ENCODE measurements at places on chromosomes 5 and 9.

DNA sequence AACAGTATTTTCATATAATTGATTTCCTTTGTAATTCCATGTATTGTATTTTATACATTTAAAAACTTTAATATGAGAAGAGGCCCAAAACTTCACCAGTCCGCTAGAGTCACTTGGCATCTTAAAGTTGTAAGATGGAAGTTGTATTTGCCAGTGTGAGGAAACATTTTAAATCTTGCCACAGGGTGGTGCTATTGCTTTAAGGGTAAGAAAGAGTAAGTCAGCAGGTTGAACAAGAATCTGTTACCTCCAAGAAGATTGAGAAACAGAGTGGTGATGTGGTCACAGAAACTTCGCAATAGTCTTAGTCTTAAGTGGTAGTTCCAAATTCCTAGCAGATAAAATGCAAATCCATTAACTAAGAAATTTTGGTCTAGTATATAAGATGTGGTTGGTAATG lies 39.8 kb upstream of the RANBP6 start:
- no peak for DNase-seq

DNA sequence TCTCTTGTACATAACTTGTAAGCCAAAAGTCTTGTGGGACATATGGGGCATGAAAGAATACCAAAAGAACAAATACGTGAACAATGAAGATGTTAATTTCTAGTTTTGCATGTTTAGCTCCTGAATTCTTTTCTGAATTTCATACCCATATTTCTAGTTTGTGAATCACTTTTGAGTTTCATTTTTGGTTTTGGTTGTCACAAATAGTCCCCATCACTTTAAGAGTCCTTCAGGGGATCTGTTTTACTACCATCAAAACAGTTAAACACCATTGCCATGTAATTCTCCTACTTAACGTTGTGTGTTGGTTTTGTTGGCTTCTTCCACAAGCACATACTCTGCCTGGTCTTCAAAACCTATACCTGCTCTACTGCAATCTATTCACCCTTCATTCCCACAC lies 27.0 kb downstream of the VCAN start:
- no peak for DNase-seq

GRCh38 chr5:143374496-143375217 lies 28.8 kb downstream of the NR3C1 start:
- no peak for DNase-seq

DNA sequence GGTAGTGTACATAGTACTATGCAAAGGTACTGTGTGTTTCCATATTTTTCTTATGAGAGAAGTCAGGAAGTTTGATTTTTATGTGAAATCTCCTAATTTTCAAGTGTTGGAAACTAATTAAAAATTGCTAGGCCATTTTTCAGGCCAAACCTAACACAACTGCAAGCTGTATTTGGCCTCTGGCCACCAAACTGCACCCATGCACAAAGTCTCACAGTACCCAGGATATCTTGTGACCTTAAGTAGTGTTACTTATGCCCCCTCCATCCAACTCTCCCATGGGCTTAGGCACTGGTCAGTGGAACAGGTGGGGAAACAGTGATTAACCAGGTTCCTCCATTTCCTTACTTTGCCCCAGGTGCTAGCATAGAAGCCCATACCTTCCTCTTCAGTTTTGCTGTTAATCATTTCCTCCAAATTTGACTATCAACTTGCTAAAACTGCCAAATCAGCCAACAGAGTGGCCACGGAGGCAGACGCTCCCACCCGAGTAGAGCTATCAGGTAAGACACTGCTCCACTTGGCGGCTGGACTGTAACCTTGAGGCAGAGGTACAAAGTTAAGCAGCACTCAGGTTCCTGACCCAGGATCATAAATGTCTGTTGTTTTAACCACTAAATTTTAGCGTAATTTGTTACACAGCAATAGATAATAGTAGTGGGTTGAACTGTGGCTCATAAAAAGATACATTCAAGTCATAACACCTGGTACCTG lies 19.5 kb upstream of the KIF27 start:
- DNase-seq: no peak

GRCh38 chr5:168057905-168058304 lies 233.5 kb upstream of the WWC1 start:
- no peak for DNase-seq

GRCh38 chr9:129102791-129103594 lies 7.6 kb downstream of the CRAT start:
- no peak for DNase-seq

DNA sequence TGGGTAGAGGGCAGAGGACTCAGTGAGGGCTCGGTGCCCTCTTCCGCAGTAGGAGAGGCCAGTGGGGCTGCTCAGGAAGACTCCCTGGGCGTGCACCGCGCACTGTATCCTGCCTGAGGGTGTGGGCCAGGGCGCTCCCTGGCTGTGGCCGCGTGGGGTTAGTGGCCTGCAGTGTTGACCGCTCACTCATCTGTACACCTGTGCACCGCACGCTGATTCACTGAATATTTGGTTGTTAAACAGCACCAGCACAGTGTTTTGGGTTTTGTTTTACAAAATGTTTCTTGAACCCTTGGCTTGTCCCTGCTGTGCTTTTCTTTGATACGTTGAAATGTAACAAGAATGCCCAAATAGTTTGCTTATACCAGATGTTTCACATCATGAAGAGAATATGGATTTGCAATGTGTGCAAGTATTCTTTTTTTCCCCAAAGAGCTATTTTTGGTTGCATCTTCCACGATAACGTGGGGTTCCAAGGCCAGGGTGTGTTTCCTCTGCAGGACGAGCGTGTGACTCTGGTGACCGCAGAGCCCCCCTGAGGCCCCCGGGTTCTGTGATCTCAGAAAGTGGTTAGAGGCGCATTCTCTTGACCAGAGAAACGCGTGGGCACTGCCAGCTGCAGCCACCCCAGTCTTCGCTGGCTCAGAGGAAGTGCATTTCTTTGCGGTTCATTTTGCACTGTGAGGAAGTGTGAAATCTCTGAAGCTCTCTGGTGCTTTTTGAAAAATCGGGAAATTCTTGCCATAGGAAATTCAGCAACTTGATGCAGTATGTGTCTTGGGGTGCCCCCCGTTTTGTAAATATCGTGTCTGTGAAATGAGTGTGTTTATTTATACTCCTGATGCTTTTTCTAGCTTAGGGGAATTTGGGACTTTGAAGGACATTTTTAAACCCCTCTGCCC lies 46.9 kb downstream of the AHRR start:
- no peak for DNase-seq

- DNase-seq: no peak
These were observed 195.1 kb downstream of the PCSK5 start for GRCh38 chr9:76085596-76085995.

- no peak for DNase-seq
These were observed 134.3 kb upstream of the MAP1B start for GRCh38 chr5:71972777-71973473.

- no peak for DNase-seq
These were observed 61.8 kb downstream of the GDA start for GRCh38 chr9:72211047-72211446.

- DNase-seq: no peak
These were observed 7.3 kb upstream of the CTSV start for GRCh38 chr9:97046228-97046627.

- no peak for DNase-seq
These were observed 2.5 kb downstream of the BRIX1 start for GRCh38 chr5:34918025-34918424.

- DNase-seq: no peak
These were observed 243.4 kb upstream of the RPS23 start for GRCh38 chr5:82521431-82522051.

DNA sequence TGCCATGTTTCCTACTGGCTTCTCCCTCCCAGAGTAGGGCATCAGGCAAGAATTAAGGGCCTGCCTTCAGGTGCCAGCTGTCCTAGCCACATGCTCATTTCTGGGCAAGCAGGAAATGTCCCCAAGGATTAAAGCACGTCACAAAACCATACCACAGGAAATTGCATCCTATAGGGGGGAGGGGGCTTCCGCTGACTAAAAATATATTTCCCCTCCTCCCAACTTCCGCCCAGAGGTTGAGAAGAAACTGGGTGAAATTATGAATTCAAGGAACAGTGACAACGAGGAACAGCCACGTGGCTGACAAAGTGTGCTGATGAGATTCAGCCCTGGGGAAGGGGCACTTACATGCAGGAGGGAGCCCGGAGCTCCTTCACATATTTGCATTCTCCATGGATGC lies 4.1 kb downstream of the HBEGF start:
- DNase-seq: no peak

GRCh38 chr5:142874540-142874939 lies 104.4 kb downstream of the ARHGAP26 start:
- DNase-seq: no peak

GRCh38 chr5:149745-150485 lies 41.4 kb upstream of the LRRC14B start:
- no peak for DNase-seq

DNA sequence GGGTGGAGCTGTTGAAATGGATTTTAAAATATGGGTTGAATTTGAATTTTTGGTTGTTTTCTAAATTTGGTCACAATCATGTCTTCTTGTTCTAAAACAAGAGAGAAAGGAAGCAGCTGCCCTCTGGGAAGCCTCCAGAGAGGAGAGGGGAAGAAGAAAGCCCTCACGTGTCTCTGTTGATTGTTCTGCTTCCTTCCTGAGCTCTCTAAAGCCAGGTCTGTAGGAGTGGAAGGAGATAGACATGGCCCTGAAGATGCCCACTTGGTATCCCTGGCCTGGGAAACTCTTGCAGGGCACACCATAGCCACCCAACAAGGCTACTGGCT lies 59.6 kb downstream of the GALNT12 start:
- DNase-seq: no peak

DNA sequence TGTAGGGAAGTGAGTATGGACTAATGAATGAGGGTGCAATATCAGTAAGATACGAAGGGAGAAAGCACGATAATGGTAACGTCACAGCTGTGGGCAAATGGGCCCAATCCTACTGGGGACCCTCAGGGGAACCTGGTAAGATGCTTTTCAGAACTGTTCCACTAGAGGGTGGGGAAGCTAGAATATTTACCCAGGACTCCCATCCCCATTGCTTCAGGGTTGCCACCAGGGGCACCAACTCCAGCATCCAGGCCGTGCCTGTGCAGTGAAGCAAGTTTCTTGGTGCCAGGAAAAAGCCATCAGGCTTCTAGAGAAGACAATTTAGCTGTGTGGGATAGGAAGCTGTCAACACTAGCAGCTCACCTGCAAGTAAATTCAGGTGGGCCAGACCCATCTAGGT lies 409.3 kb downstream of the AGTPBP1 start:
- DNase-seq: no peak

DNA sequence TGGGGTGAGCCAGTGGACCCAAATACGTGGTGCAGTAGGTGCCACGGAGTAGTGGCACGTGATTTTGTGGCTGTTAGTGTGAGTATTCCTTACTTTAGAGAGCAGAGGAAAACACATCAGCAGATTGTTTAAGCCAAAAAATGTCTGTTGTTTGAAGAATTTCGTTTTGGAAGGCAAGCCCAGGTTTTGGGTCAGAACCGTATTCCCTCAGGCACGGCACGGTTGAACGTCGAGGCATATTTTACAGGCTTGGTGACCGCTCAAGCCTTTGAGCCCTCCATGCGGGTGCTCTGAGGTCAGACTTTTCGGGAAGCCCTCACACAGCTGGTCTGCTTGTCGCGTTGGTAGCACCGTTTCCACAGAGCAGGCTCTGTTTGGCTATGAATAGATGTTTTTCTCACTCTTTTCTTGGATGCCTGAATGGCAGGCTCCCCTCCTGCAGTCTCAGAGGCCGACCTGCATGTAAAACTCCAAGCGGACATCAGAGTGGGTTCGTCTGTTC lies 27.2 kb downstream of the NEK6 start:
- DNase-seq: no peak

- DNase-seq: no peak
These were observed 399.4 kb downstream of the ARRDC3 start for GRCh38 chr5:90983711-90984124.

DNA sequence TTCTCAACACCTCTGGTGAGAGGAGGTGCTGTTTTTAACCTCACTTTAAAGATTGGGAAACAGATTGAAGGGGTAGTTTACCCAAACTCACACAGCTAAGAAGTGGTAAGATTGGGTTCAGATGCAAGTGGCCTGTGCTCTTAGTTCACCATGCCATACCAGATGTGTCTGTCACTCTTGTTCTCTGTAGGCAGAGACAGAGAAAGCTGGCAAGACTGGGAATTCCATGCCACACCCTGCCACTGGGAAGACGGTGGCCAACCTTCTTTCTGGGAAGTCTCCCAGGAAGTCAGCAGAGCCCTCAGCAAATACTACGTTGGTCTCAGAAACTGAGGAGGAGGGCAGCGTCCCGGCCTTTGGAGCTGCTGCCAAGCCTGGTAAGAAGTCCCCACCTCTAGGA lies 11.0 kb downstream of the TCOF1 start:
- no peak for DNase-seq

DNA sequence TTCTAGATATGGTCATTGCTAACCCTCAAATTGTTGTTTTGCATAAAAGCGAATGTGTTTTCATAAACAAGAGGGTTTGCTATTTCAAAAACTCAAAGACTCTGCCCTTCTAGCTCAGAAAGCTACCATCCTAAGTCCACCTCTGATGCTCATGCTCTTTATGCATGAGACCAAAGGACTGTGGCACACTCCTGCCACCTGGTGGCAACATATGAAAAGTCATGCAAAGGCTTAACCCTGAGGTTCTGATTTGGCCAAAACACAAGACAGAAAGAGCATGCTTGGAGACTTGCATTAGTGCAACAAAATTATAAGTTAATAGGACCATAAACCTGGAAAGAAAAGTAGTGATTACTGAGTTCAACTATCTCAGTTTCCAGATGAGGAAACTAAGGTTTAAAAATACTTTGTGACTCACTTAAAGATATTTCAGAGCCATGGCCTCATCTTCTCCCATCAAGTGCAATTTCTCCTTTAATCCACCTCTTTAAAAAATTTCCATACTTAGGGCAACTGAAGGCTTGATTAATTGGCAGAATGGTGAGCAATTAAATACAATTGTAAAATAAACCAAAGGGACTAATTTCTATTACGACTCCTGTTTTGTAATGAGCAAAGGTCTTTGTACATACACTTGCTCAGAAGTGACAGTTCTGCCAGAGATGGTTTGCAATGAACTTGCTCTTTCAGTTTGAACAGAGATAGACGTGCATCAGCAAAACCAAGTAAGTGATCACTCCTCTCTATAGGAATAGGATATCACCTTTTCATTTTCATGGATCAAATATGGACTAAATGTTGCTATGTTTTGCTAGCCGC lies 110.7 kb upstream of the RAD23B start:
- DNase-seq: peak; percentile 24

DNA sequence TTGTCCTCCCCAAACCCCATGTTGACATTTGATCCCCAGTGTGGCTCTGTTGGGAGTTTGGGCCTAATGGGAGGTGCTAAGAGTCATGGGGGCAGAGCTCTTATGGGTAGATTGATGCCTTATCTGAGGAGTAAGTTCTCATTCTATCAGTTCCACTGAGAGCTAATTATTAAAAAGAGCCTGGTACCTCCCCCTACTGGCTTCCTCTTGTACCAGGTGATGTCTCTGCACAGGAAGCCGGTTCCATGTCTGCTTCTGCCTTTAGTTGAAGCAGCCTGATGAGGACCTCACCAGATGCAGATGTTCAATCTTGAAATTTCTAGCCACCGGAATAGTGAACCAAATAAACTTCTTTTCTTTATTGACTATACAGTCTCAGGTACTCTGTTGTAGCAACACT lies 10.8 kb downstream of the GABRB2 start:
- DNase-seq: no peak
